NCI-H526 (cell line): ENCODE measurements at places on chromosomes 12 and 14.

DNA sequence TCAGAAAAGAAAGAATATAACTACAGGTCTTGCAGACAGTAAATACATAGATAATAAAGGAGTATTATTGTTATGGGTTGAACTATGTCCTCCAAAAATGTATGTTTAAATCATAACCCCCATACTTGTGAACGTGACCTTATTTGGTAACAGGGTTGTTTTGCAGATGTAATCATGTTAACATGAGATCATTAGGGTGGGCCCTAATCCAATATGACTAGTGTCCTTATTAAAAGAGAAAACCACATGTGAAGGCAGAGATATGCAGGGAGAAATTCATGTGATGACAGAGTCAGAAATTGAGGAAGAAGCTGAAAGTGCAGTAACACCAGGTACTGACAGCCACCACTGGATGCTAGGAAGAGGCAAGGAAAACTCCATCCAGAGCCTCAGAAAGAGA lies 29.0 kb downstream of the MAGOHB start:
- no peak for DNase-seq

- DNase-seq = no peak
These were observed 6.3 kb upstream of the NANOGNB start for GRCh38 chr12:7758766-7759140.

DNA sequence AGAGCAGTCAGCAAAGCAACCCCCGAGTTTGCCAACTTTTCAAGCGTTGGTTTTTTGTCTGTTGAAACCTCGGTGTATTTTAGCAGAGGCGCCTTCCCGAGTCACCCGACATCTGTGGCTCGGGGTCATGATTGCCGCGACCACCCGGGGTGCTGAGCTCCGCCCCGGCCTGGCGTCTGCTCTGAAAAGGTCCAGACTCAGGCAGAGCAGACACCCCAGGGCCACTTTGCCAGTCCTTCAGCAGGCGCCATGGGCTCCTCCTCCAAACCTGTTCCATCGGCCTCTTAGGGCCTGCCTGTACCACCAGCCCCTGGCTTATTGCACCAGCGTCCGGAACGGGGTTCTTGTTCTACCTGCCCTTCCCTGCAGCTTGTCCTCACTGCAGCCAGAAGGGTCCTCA lies 19.1 kb downstream of the ANKRD9 start:
- DNase-seq = no peak

DNA sequence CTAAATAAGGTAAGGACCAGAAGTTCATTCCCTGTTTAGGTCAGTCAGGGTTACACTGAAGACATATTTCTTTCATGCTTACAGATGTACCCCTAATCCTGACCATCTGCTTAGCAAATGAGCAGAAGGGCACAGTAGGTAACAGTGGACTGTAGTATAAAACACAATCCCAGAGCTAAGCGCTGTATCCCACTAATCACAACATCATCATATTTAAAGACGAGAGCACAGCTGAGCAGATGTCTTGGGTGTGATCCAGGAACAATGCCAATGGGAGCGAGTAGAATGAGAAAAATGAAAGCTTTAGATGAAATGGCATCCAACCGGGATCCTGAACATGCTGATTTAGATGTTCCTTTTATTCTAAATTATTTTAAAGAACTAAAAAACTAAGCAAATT lies 213.4 kb downstream of the CCER1 start:
- no peak for DNase-seq

- peak; percentile 48 for DNase-seq
These were observed 771 bp downstream of the DAAM1 start for GRCh38 chr14:59189091-59189785.

DNA sequence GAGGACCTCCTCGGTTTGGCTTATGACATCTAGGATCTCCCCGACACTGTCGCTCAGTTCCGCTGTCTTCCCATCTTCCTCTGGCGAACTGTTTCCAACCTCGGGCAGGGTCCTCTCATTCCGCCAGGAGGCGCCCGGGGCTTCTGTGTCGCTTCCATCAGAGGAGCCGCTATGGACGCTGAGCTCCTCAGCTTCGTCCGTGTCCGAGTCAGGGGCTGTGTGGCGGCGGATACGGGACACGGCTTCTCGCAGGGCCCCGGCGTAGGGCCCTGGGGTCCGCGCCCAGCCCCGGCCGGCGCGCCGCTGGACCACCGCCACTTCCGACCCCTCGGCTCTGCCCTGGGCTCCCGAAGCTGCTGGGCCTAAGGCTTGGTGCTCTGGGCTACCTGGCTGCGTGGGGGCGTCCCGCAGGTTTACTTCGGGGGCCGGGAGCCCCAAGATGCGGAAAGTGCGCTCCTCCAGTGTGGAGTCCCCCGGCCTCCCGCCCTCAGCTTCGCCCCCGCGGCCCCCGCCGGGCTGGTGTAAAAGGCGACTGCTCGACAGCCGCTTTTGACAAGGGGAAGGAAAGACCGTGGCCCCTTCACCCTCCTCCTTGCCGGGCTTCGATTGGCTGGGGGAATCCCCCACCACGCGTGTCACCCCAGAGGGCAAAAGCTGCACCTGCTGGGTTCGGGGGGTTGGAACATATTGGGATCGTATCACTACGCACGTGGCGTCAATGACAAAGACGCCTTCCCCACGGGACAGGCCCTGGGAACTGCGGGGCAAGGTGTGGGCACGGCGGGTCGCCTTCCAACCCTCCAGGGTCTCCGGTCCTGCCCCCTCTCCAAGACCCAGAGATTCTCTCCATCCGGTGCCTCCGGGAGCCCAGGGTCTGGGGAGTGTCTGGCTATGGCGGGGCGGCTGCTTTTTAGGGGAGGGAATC lies 2.1 kb downstream of the DDN start:
- peak; percentile 62 for DNase-seq

GRCh38 chr14:97250931-97251330 lies 453.7 kb downstream of the VRK1 start:
- no peak for DNase-seq

DNA sequence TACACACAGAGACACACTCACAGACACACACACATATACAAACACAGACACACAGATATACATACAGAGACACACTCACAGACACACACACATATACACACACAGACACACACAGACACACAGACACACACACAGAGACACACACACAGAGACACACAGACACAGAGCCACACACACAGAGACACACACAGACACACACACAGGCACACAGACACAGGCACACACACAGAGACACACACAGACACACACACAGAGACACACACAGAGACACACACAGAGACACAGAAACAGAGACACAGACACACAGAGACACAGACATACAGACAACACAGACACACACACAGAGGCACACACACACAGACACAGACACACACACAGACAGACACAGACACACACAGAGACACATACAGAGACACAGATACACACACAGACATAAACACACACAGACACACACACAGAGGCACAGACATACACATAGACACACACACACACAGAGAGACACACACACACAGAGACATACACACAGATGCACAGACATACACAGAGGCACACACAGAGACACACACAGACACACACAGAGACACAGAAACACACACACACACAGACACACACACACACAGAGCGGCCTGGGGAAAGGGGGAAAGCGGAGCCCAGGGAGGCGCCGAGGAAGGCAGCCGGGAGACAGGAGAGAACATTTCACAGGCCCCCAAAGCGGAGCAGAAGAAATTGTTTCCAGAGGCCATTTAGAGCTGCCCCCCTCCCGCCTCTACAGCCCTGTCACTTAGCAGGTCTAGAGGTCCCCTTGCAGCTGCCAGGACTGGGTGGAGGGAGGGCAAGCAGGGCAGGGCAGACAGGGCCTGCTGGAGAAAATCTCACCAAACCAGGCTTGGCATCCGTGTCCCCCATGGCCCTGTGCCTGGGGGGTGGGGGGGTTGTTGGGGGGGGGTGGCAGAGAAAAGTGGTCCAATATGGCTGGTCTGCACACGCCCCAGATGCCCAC lies 38.9 kb downstream of the SERPINA3 start:
- DNase-seq = no peak

- no peak for DNase-seq
These were observed 8.0 kb upstream of the GPR84 start for GRCh38 chr12:54372113-54372806.

- DNase-seq = no peak
These were observed 381.5 kb downstream of the ALG10 start for GRCh38 chr12:34403706-34404376.

DNA sequence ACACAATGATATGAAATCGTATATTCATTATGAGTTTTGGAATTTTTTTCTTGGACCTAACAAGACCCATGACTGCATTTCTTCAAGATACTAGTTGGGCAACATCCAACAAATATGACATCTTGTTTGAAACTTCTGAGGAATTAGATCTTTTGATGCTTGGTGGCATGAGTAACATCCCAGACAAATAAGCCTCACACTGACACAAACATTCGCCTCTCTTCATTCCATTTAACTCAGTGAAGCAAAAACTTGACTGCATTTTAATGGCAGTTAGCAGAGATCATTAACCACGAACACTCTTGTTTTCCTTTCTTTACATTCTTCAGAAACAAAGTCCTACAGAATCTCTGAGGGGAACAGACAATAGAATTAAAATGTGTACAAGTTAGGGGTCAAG lies 758.3 kb downstream of the C12orf50 start:
- no peak for DNase-seq

DNA sequence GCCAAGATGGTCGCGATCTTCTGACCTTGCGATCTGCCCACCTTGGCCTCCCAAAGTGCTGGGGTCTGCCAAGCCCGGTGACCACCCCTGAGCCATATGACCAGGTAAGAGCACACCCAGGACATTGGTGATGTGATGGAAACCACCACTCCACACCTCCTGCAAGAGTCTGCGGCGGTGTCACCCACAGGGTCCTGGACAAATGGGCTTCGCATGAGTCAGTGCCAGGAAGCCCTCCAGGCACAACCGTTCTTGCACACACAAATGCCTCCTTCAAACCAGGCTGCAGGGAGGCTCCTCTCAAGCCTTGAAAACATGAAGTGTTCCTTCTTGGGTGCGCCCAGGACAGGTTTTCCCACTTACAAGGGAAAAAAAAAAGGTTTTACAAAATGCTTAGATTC lies 16.6 kb downstream of the PITPNM2 start:
- DNase-seq = no peak

DNA sequence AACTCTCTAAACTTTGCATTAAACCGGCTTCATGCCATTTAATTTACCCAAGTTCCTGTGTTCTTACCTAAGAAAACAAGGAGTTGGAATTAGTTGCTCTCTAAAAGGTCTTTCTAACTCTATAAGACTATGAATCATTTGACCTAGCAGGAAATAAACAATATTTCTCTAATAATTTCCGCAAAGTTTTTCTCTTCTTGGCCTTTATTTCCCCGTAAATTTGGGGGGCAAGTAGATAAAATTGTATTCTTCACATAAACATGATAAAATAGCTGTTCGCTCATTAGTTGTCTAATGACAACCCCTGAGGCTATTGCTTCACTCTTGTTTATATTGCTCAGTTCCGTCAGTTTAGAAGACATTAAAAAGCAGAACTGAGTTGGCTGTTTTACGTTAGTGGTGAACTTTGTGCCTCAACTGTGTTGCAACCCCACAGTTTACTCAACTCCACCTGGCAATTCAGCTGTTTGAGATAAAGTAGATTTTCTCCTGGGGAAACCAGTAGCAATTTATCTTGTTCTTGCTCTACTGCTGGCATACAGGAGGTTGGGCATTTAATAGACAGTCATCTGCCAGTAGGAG lies 74.7 kb downstream of the BTG1 start:
- DNase-seq = no peak

- no peak for DNase-seq
These were observed 44.2 kb upstream of the MMP17 start for GRCh38 chr12:131783915-131784541.

- no peak for DNase-seq
These were observed 380 bp downstream of the ANKRD13A start for GRCh38 chr12:109999649-109999971.

DNA sequence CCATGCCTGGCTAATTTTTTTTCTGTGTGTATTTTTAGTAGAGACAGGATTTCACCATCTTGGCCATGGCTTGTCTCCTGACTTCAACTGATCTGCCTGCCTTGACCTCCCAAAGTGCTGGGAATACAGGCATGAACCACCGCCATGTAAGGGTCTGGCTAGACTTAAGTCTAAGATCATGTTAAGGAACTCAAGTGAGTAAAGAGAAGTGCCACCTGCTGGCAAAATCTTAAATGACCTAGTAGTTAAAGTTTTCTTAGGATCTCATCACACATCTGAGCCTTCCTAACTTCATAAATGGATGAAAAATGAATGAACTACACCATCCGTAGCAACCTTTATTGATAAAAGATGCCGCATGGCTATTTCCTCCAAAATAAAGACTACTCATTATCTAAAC lies 1.7 kb upstream of the C12orf56 start:
- no peak for DNase-seq

DNA sequence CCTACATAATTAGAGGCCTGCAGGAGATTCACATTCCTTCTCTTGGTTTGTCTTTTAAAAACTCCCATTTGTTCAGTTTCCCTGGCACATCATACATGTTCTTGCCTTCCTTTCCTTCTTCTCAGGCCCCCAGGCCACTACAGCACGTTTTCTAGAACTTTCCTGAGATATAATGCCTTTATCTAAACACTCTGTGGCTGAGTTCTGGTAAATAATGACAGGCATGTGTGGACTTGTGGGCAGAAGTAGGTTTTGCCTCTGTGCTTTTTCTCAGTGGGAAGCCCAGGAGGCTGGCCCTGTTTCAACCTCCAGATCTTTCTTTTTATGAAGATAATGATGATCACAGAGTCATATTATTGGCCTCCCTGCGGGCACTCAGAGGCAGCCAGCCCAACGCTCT lies 117.2 kb downstream of the TMX1 start:
- DNase-seq = no peak

- no peak for DNase-seq
These were observed 30.1 kb upstream of the TSPAN11 start for GRCh38 chr12:30896461-30896860.

DNA sequence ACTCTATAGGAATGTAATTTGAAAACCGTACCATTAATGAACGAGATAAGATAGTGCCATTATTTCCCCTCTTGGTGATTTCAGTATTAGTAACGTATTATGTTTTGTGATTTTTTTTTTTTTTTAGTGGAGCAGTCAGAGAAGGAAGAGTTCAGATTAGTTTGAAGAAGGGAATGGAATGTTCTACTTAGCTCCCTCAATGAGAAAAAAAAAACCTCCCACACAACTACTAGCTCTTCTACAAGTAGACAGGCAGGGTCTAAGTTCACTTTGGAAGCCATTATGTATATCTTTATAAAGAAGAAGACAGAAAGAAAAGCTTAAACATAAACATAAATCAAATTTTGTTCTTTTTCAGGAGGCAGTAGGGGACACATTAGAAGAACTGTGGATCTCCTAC lies 27.3 kb downstream of the PNMA1 start:
- DNase-seq = no peak

DNA sequence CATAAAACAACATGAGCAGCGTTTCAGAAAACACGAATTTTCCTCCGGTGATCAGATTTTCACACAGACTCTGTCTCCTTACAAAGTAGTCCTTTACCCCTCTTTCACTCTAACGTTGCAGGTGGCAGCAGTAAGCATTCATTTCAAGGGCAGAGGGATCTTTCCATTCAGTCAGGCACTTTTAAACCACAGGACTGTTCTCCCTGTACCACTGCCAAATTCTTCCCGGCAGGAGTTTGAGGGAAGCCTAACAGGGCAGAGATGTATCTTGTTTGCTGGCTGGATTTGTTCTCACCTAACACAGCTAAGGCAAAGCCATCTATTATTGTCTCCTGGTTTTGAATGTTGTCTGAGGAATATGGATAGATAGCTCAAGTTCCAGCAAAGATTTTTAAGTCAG lies 1187.3 kb upstream of the SEL1L start:
- no peak for DNase-seq

- DNase-seq = no peak
These were observed 51.2 kb upstream of the CERS5 start for GRCh38 chr12:50218386-50218785.
